CD8-positive, alpha-beta T cell (primary cell): ENCODE measurements at places on chromosomes 3 and 15.

DNA sequence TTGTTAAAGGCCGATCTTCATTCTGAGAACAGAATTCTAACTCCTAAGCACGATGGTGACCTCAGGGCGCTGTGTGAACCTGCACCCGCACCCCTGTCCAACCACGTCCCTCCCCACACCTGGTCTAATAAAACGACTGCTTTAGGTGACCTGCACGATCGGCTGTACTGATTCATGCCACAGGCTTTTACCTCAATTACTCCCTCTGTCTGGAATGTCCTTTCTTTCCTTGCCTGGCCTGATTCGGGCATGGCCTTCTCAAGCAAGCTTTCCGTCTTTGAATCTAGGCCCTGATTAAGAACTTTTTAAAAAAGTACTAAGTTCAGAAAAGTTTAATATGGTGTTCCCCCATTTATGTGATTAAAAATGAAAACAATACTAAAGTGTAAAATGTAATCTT lies 842 bp upstream of the U2SURP start:
- DNase-seq, result no peak

GRCh38 chr15:42274702-42274989 lies 1.4 kb upstream of the TMEM87A start:
- DNase-seq, result no peak

DNA sequence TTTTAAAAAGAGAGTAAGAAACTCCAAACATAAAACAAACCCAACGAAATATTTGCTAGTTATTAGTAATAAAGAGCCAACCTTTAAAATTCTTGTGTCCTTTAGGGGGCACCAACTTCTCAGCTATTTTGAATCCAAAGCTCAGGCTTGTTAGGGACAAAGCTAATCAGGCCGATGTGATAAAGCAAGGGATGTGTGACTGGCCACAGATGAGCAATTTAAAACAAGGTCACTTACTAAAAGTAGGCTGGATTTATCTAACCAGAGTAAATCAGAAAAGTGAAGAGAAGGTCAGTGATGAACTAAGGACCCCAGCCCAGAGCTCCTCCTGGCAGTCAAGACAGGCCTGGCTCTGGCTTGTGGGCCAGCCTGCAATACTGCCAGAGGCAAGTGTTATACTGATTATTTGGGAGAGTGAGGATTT lies 108.5 kb downstream of the CYP19A1 start:
- DNase-seq, result no peak

DNA sequence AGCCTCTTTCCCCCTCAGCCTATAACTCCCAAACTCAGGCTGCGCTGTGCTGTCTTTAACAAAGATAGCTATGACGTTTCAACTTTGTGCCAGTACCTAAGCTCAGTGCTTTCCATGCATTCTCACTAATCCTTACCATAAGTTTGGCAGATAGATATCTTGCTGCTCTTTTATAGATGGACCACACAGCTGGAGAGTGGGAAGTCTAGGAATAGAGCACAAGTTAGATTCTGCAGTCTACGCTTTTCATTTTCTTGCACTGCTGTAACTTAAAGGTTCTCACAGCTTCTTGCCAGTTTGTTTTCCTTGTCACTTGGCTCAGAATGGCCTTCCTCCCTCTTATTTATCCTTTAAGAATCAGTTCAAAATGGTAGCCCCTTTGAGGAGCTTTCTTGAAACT lies 468.8 kb downstream of the CNTN4 start:
- DNase-seq, result no peak

- no peak for DNase-seq
Measured at GRCh38 chr3:13095408-13095937, 22.2 kb upstream of the IQSEC1 start.

DNA sequence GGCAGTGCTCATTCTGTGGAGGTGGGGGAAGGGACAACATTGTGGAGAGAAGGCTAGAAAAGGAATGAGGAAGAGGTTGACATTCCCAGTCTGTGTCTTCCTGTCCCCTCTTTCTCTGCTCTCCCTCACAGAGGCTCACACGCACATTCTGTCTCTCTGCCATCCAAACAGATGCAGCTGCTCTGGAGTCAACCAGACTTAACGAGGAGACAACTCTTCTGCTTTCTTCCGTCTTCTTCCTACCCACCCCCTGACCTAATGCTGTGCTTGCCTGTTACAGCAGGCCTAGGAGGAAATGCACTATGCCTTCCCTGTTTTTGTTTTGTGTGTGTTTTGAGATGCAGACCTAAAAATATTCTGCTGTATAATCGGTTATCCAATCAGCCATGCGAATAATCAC lies 121.9 kb downstream of the CACNA1D start:
- no peak for DNase-seq
